Hematopoietic multipotent progenitor cell treated with erythropoietin and hydrocortisone succinate and interleukin-3 and kit ligand, for 17 days (in vitro differentiated cells): ENCODE measurements at places on chromosomes 1 and 21.

- DNase-seq = peak; percentile 45
Observed at GRCh38 chr1:61181067-61182038, 99.0 kb downstream of the NFIA start.

GRCh38 chr21:44887807-44888580 is 14.5 kb upstream of the PTTG1IP start:
- no peak for DNase-seq

DNA sequence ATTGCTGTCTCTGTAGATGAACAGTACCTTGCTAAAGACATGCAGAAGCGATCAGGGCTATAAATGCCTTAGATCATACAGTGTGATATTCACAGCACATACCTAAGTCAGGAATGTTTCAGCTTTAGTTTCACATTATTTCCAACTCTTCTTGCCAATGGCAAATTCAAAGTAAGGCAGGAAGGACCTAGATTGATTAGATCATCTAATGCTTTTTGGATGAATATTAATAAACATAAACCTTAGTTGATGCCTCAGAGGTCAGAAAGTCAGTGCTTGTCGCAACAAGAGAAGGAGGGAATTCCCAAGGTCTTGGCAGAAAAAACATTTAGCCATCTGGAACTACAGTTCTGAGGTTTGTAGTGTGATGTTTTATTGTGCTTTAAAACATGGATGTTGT is 122.3 kb downstream of the TNFSF18 start:
- DNase-seq = no peak

DNA sequence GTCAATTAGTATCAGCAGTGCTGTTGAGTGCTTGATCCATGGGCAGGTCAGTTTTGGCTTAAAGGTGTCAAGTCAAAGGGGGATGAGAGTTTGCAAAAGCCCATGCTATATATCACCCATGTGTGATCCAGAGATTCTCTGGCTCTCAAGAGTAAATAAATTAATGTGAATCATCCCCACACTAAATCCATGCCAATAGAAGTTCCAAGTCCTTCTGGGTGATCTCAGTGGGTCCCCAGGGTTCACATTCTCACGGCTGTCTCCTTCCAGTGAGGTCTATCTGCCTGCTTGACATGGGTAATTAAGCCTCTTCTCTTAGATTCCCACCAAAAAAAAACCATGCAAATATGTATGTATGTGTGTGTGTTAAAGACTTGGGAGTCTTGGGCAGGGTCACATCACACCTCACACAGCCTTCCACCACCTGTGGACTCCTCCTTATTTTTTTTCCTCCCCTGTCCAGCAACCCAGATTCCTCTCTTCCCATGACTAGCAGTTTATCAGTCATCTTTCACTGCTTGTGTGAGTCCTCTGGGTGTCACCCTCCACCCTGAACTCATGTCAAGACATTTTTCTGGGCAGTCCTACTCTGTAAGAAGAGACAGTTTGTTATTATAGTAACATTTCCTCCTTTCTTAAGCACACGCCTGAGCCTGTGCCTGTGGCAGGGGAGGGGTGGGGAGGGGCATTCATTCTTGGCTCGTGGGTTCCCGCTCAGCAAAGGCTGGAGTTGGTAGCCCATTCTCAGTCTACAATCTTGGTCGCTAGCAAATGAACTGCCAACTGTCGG is 14.3 kb upstream of the S100A11 start:
- DNase-seq = no peak

- DNase-seq = no peak
Observed at GRCh38 chr1:37995751-37996345, 6.0 kb upstream of the SF3A3 start.
